ENCODE measurements at places on chromosomes 1 and 21. TPM values are rescaled to one million over a fixed set of nuclear protein-coding genes. Genes with fewer than 3 reads are reported as not detected.

The RNU1-2 gene
- total RNA-seq = 18,986 TPM

The LORICRIN gene
- not detected for total RNA-seq

GRCh38 chr1:90591970-90592356, 125.1 kb downstream of the BARHL2 start:
- DNase-seq = no peak

DNA sequence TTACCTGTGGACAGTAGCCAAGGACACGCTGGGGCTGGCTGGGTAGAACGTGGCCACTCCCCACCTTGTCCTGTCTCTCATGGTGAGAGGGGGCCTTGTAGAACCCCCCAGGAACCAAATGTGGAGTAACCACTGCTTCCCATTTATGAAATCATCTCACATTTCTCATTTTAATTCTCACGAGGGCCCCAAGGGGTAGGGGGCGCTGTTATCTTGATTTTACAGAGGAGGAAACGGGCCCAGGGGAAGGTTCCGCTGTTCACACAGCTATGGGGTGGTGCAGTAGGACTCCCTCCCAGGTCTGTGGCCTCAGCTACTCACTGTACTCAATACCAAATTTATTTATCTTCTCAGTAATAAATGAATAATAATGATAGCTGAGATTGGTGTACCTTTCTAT, 5.5 kb downstream of the SMPDL3B start:
- peak; percentile 83 for DNase-seq

The MX2 gene
- total RNA-seq = 17.6 TPM

Data from posterior vena cava (tissue), 2 donors.